Activated CD4-positive, alpha-beta T cell treated with anti-CD3 and anti-CD28 coated beads for 36 hours (primary cell): ENCODE measurements at places on chromosomes 2 and 18.
A peak's percentile ranks its signal among the peaks of the same experiment; 100 is the strongest.

GRCh38 chr2:108413711-108414095 lies 35.3 kb upstream of the GCC2 start:
- DNase-seq: no peak

GRCh38 chr18:37487400-37487867 lies 78.2 kb downstream of the CELF4 start:
- no peak for DNase-seq

DNA sequence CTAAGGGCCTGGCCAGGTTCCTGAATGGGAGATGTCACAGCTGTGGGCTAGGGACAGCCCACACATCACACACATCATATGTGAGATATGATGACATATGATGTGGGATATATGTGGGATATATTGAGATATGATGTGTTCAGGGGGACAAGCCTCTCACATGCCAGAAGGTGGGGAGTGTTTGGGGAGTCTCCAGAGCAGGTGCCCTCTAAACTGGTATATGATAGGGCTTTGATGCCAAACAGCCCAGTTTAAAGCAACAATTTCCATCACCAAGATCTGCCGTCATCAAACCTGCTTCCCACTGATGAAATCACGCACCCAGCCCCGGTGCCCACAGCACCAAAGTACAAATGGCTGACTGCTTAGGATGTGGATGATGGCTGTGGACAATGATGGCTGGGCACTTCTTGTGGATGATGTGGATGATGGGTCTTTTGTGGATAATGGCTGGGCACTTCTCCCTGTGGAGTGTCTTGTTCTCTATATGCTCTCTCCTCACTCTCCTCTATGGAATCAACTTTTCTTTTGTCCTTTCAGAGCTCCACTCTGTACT lies 50.9 kb downstream of the FBLN7 start:
- peak; percentile 42 for DNase-seq

- no peak for DNase-seq
Measured at GRCh38 chr18:59616501-59616900, 80.7 kb downstream of the CCBE1 start.

- no peak for DNase-seq
Measured at GRCh38 chr2:63406641-63407040, 181.6 kb downstream of the WDPCP start.

DNA sequence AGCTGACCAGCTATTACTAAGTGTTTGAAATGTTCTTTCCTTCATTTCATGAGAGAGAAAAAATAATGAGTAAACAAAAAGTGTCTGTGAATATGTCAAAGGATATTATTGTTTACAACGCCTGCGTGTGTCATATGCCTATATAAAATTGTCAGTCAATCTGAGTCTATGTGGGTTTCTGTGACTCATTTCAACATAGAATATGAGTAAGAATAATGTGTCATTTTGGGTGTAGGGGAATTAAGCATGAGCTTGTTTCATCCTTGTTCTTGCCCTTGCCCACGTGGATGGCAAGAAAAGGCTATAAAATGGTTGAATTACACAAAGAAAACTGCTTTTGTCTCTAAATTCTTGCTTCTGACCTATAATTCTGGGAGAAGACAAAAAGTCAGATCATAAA lies 466.0 kb downstream of the PTH2R start:
- no peak for DNase-seq

GRCh38 chr18:44735096-44735495 lies 54.4 kb downstream of the SETBP1 start:
- no peak for DNase-seq

DNA sequence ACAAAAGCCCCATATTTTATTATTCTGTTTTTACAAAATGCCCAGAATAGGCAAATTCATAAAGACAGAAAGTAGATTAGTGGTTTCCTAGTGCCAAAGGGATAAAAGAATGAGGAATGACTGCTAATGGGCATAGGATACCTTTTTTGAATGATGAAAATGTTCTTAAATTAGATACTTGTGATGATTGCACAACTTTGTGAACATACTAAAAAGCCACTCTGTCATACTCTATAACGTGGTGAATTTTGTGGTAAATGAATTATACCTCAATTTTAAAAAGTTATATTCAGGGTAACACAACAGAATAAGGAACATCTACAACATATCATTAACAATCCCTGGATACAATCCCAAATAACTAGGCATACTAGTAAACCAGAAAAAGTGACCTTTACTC lies 9.1 kb upstream of the FBLN7 start:
- DNase-seq: no peak

- DNase-seq: no peak
Measured at GRCh38 chr2:50448556-50448955, 583.4 kb downstream of the NRXN1 start.

- DNase-seq: peak; percentile 14
Measured at GRCh38 chr2:149169656-149170055, 131.2 kb downstream of the LYPD6B start.

GRCh38 chr18:11502368-11502767 lies 107.0 kb upstream of the SLC35G4 start:
- no peak for DNase-seq

GRCh38 chr2:54479424-54479823 lies 23.3 kb downstream of the SPTBN1 start:
- no peak for DNase-seq

DNA sequence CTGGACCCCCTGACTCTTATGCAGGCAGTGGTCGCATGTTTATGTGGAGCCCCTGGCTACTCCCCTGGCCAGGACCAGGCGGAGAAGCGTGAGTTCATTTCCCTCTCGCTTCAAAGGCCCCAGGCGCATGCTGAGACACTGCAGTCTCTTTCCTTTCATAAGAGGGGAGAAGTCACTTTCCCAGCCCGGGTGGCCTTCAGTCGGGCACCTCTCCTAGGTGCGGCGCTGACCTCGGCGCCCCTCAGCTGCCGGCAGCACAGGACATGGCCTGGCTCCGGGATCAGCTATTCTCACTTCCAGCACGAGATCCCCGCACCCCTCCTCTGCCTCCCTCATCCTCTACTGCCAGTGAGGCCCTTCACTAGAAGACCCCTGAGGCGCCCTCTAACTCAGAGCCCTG lies 184.7 kb upstream of the PXDN start:
- no peak for DNase-seq

DNA sequence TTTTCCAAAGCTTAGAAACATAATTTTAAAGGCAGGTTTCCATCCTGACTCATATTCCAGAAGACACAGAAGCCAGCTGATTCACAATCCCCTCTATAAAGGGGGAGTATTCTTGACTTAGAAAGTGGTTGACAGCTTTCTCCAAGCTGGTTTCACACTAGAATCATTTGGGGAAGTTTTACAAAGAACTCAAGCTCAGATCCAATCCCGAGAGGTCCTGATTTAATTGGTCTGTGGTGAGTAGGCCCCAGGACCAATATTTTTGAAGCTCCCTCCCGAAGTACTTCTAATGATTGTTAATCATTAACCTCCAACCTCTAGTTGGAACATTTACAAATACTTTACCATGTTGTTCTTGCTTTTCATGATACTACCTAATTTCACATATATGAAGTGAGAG lies 184.1 kb downstream of the DLGAP1 start:
- no peak for DNase-seq

- no peak for DNase-seq
Measured at GRCh38 chr2:212528106-212528856, 10.3 kb downstream of the ERBB4 start.

GRCh38 chr18:7812431-7813063 lies 245.4 kb downstream of the PTPRM start:
- DNase-seq: no peak

- DNase-seq: no peak
Measured at GRCh38 chr2:28442328-28442727, 49.7 kb downstream of the FOSL2 start.

DNA sequence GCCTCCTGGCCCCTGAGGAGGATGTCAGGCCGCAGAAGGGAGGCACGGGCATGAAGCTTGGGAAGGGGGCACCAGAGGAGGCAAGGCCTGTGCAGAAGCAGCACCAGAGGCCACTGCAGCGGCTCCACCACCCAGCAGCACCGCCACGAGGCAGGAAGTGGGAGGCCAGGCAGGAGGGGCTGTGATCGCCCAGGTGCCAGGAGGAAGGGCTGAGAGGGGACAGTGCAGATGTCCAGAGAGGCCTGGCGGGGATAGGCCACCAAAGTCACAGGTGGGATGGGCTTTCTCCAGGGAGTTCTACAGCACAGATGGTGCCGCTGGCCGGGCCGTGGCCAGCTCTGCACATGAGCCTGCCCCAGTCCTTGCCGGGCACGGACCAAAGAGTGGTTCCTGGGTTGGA lies 6.0 kb upstream of the ALPI start:
- no peak for DNase-seq

GRCh38 chr2:29520001-29520400 lies 401.4 kb downstream of the ALK start:
- DNase-seq: no peak

- DNase-seq: peak; percentile 61
Measured at GRCh38 chr2:69177785-69178636, 165.0 kb downstream of the ANTXR1 start.

GRCh38 chr2:18971069-18971378 lies 381.7 kb upstream of the NT5C1B start:
- no peak for DNase-seq

GRCh38 chr18:35095983-35096676 lies 54.9 kb downstream of the MAPRE2 start:
- DNase-seq: no peak

DNA sequence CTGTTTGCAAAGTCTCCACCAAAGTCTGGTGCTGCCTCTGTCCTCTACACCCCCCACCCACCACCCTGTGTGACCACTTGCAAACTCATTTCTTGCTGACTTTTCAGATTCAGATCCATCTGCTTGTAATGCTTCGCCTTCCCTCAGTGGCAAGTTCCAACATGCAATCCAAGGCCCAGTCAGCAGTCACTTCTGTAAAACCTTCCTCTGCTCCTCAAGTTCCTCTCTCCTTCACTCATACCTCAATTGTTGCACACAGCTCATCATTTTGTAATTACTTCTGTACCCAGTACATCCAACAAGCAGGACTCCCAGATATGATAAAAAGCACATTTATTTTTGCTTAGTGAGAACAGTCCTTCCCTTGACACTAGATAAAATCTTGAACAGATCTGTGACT lies 6.5 kb upstream of the LOXHD1 start:
- no peak for DNase-seq

- DNase-seq: no peak
Measured at GRCh38 chr2:236157815-236158498, 10.2 kb downstream of the GBX2 start.

- DNase-seq: no peak
Measured at GRCh38 chr2:17646838-17647701, 106.5 kb downstream of the SMC6 start.

- no peak for DNase-seq
Measured at GRCh38 chr18:76725445-76725844, 96.9 kb upstream of the ZNF236 start.

DNA sequence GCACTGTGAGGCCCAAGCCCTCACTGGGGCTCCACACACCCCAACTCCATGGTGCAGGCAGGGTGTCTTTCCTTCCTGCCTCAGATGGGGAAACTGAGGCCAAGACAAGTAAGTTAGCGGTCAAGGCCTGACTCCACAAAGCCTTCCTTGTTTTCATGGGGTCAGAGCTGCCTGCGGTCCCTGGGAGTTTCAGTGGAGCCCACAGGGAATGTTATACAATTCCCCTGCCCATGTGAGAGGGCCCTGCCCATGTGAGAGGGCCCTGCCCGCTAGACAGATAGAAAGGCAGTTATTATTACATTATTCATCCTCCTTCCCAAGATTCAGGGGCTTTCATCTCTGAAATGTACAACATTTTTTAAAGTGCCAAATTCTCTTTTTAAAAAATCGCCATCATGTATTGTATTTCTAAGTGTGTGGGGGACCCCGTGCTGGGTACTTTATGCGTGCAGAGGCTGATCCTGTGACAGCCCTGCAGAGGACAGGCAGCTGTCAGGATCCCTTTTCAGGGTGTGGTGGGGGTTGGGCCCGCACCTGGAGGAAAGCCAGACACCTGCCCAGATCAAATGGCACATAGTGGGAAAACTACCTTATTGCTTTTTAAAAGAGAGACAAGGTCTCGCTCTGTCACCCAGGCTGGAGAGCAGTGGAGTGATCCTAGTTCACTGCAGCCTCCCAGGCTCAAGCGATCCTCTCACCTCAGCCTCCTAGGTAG lies 23.4 kb downstream of the FBLN7 start:
- no peak for DNase-seq

- DNase-seq: peak; percentile 17
Measured at GRCh38 chr2:132438691-132439090, 22.1 kb downstream of the GPR39 start.

DNA sequence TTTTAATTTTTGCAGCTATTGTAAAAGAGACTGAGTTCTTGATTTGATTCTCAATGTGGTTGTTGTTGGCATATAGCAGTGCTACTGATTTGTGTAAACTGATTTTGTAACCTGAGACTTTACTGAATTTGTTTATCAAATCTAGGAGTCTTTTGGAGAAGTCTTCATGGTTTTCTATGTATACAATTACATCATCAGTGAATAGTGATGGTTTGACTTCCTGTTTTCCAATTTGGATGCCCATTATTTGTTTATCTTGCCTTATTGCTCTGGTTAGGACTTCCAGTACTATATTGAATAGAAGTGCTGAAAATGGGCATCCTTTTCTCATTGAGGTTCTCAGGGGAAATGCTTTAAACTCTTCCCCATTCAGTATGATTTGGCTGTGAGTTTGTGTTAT lies 99.7 kb downstream of the GULP1 start:
- DNase-seq: no peak

DNA sequence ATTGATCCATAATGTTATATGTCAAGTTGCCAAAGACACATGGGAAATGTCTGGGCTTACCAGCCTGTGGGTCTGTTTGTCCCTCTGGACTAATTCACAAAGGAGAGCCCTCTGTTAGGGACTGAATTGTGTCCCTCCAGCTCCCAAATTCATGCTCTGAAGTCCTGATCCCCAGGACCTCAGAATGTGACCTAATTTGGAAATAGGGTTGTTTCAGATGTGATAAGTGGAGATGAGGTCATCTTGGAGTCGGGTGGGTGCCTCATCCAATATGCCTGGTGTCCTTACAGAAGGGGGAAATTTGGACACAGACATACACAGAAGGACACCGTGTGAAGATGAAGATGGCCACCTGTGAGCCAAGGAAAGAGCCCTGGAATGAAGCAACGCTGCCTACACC lies 41.4 kb upstream of the ROCK2 start:
- no peak for DNase-seq

DNA sequence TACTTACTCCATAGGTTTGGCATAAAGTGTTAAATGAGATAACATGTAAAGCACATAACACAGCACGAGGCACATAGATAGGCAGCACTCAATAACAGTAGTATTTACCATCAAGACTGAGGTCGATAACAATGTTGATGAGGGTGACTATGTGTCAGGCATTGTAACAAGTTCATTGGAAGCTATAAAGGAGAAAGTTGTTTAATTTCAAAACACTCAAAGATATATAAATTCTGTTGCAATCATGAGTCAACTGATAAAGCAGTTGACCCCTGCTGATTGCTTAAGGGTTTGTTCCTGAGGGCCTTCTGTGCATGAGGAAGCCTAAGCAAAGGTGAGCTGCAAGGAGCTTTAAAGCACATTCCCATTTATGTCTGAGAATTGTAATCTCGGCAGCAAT lies 760.5 kb downstream of the SATB2 start:
- no peak for DNase-seq

GRCh38 chr2:10046931-10047330 lies 3.6 kb downstream of the KLF11 start:
- DNase-seq: no peak

GRCh38 chr2:65121-65520 lies 18.8 kb upstream of the FAM110C start:
- DNase-seq: no peak
